ENCODE measurements at places on chromosomes 6 and 20. TPM values are rescaled to one million over a fixed set of nuclear protein-coding genes. Genes with fewer than 3 reads are reported as not detected.

Gene GNMT
- total RNA-seq: not detected

Gene SLC35D3
- total RNA-seq: not detected

Gene SLC17A2
- total RNA-seq: not detected

Gene CST9
- not detected for total RNA-seq

Gene ECT2L
- total RNA-seq: not detected

Gene OR2W1
- total RNA-seq: not detected

Gene SNX21
- 19.8 TPM for total RNA-seq
